ENCODE measurements at places on chromosomes 2 and 18. TPM values are rescaled to one million over a fixed set of nuclear protein-coding genes. Genes with fewer than 3 reads are reported as not detected.

The C1QL2 gene
- total RNA-seq: not detected

The CHRNG gene
- total RNA-seq: not detected

The CHST10 gene
- 17.0 TPM for total RNA-seq

- no peaks in the 10 kb centered on the region for H3K4me1 ChIP-seq
- no peak overlapping the region for H3K4me3 ChIP-seq
- no peak overlapping the region for H3K27ac ChIP-seq
- DNase-seq: no peak
- H3K36me3 ChIP-seq: no peaks in the 10 kb centered on the region
- H3K27me3 ChIP-seq: no peaks in the 10 kb centered on the region
Measured at GRCh38 chr18:73577365-73577764, 570.3 kb downstream of the FBXO15 start.

DNA sequence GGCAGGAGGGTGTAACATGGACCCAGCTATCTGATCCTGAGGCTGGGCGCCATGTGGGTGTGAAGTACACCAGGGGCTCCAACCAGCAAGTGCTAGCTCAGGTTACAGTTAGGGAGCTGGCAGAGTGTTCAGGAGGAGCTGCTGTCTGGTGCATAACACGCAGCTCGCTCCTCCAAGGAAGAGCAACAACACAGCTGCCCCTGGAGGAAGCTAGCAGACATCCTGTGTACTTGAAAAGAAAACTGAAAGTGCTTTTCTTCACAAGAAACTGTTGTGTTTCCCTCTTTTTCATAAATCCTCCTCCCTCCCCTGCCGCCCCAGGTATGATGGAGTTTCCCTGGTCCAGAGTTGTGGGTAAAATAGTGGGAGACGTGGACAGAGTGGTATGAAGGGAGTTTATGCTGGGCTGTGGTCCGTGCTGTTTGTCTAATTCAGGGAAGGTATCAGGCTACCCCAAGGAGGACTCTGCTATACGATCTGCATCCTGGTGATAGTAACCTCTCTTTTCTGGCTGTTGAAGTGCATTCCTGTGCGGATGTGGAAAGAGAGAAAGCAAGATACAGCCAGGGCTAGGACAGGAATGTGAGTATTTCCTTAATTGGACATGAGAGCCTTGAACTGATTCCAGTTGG, 6.1 kb upstream of the LBH start:
- peak overlapping the region; percentile 39 for H3K4me3 ChIP-seq
- H3K36me3 ChIP-seq: no peaks in the 10 kb centered on the region
- no peak for DNase-seq
- H3K4me1 ChIP-seq: peaks cover 30% of the 10 kb centered on the region
- no peaks in the 10 kb centered on the region for H3K27me3 ChIP-seq
- peak overlapping the region; percentile 86 for H3K27ac ChIP-seq
